ENCODE measurements at places on chromosomes 3 and 15.

- DNase-seq, result no peak
Measured at GRCh38 chr15:72958634-72959033, 93.6 kb upstream of the NEO1 start.

- no peak for DNase-seq
Measured at GRCh38 chr15:92805080-92805690, 94.9 kb upstream of the CHD2 start.

GRCh38 chr3:124384527-124384926 lies 345.7 kb upstream of the UMPS start:
- DNase-seq, result no peak

- no peak for DNase-seq
Measured at GRCh38 chr3:15280853-15281532, 51.4 kb downstream of the SH3BP5 start.

GRCh38 chr3:4504340-4505261 lies 11.5 kb downstream of the ITPR1 start:
- peak; percentile 58 for DNase-seq

DNA sequence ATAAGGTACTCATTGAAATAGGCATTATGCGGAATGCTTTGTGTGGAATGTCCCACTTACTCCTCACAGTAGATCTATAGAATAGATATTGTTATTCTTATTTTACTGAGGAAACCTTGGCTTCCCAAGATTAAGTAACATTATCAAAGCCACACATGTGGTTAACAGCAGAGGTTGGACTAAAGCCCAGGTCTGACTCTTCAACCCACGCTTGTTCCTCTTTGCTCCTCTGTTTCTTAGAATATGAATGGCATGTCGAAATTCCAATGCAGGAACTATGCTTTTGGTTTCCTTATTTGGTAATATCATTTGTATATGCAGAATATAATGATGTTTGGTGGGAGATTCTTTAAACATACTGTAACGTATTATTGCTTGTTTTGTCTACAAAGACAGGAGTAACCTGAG lies 818.8 kb upstream of the LMCD1 start:
- DNase-seq, result no peak

GRCh38 chr15:91555312-91555711 lies 298.2 kb upstream of the SLCO3A1 start:
- DNase-seq, result no peak

GRCh38 chr15:51260202-51260601 lies 78.2 kb downstream of the CYP19A1 start:
- DNase-seq, result no peak

- DNase-seq, result no peak
Measured at GRCh38 chr3:133853925-133854227, 41.8 kb downstream of the RAB6B start.

GRCh38 chr3:72274493-72275330 lies 489.8 kb upstream of the PROK2 start:
- DNase-seq, result peak; percentile 32

- DNase-seq, result no peak
Measured at GRCh38 chr3:7025581-7026300, 164.8 kb downstream of the GRM7 start.

- DNase-seq, result no peak
Measured at GRCh38 chr3:128011140-128011539, 41.1 kb upstream of the SEC61A1 start.

- no peak for DNase-seq
Measured at GRCh38 chr3:177538048-177538749, 340.9 kb upstream of the TBL1XR1 start.
